Cortex of kidney (tissue), 1 donor: ENCODE measurements at places on chromosomes 16 and 17.

DNA sequence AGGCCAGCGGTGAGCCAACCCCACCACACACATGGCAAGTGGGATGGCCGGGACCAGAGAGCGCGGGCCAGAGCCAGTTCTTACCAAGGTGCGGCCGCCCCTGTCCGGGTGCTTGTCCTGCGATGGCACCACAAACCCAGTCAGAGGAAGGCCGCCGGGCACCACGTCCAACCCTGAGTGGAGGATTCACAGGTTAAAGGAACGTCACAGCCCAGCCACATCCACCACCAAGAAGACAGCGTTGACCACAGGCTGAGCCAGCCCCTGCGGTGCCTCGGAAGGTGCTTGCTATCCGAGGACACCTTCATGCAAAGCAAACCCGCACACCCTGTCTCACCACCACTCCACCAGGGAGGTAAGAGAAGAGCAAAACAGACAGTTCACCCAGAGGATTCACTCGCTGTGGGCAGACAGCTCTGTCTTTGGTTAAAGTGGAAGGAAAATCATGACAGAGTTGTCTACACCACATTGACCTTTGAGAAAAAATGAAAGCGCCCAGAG is 15.8 kb downstream of the SLX4 start:
- no peak for DNase-seq

DNA sequence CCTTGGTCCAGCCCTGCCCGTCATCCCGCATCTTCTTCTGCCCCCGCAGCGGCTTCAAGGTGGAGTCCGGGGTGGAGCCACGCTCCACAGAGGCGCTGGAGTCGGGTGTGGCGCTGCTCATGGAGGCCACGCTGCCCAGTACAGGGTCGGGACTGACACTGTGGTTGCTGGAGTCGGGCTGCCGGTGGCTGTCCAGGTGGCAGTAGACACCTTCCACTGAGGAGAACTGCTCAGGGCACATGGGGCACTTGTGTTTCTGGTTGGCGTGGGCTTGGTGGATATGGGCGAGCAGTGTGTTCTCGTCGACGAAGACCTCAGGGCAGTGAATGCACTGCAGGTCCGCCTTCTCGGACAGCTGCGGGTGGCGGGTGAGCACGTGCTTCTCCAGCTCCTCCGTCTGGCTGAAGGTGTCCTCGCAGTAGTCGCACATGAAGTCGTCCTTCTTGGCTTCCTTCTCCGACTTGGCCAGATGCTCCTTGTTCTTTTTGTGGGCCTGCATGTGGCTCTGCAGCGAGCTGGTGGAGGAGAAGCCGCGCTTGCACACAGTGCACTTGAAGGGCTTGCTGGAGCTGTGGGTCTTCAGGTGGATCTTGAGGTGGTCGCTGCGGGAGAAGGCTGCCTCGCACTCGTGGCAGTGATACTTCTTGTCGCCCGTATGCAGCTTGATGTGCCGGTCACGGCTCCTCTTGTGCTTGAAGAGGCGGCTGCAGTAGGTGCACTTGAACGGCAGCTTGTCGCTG is 217.8 kb downstream of the ZNF423 start:
- DNase-seq: no peak

GRCh38 chr16:77912617-77913016 is 109.7 kb upstream of the CLEC3A start:
- no peak for DNase-seq

DNA sequence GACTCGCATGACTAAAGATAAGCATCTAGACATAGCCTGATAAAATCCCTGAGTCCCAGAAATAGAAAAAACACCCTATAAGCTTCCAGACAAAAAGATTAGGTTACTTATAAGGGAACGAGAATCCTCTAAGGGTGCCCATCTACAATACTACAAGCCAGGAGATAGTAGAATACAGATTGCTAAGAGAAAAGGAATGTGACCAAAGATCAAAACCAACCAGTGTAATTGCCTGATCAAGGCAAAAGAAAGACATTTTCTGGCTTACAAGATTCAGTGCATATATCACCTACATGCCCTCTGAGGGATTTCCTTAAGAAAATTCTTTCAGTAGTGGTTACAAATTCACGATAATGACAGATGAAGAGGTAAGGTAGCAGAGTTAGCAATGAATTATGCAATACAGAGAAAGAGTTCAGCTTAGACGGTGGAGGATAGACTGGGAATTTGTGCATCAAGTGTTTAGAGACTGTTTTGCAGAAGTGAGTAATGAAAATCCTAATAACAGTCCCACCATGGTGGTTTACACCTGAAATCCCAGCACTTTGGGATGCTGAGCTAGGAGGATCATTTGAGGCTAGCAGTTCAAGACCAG is 35.0 kb downstream of the BCL7C start:
- no peak for DNase-seq

DNA sequence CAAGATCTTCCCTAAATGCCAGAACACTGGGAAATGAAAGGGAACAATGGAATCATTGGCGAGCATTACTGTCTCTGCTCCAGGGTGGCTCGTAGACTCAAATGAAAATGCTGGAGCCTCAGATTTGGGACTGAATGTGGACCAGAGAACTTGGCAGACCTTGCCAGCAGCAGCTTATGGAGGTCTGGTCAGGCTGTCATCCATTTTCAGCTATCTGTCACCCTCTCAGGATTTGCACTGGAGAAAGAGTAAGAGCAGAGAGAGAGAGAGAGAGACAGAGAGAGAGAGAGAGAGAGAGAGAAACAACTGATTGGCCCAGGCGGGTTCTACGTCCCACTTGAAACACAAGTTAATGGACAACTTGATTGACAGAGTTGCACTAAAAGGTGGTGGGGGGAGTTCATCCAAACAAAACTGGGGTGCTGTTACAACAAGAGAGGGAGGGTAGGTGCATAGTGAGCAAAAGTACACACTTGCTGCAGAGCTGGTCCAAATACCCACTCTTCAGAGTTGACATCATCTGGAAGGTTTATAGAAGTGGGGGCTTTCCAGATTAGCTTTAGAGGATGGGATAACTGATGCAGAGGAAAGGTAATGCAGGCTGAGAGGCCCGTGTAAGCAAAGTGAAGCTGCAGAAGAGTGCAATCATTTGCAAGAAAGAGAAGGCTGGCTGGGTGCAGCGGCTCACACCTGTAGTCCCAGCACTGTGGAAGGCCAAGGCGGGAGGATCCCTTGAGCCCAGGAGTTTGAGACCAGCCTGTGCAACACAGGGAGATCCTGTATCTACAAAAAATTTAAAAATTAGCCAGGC is 16.5 kb upstream of the NSMCE1 start:
- no peak for DNase-seq

DNA sequence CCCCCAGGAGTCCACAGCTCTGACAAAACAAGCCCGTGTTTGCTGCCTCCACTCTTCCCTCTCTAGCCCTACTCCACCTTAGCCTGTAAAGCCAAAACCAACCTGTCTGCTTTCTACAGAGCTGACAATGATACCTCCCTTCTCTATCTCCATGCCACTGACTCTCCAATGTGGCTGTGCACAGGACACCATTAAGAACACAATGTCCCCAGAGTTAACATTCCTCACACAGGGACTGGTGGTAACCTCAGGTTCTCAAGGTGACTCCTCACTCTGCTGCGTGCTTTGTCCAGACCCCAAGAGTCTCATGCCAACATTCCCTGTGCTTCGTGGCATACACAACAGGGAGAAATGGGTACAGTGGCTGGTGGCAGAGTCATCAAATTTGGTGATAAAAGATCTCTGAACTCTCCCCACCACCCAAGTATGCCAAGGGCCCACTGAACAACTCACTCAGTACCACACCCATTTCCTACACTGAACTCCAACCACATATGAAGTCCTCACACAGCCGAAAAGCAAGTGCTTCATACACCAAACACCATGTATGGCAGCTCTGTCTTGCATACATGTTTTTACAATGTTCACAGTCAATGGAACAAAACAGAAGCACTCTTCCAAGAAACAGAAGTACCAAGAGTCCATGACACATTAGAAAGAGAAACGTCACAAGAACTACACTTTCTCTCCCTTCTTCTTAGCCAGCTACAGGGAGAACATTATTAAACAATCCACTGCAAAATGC is 21.1 kb downstream of the CSNK2A2 start:
- no peak for DNase-seq

DNA sequence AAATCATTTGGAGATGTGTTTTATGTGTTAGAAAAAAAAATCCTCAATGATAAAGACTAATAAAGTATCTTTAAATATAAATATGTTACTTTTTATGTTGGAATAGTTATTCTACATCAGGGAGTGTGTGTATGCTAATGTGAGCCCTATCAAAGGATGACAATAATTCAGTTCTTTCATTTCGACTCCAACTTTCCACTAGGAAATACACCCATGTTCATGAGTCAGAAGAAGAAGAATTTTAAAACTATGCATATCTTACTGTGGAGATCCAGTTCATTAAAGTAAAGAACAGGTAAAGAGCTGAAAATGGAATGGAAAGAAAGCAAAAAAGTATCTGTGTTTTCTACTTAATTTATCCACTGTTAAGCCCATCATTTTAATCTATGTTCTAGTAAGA is 399.8 kb downstream of the KCNJ2 start:
- DNase-seq: no peak

- DNase-seq: no peak
These were observed 53.0 kb downstream of the PECAM1 start for GRCh38 chr17:64337676-64338075.
